Right lobe of liver (tissue), 6 donors: ENCODE measurements at places on chromosomes 7 and 10. TPM values are rescaled to one million over a fixed set of nuclear protein-coding genes. Genes with fewer than 3 reads are reported as not detected.

DNA sequence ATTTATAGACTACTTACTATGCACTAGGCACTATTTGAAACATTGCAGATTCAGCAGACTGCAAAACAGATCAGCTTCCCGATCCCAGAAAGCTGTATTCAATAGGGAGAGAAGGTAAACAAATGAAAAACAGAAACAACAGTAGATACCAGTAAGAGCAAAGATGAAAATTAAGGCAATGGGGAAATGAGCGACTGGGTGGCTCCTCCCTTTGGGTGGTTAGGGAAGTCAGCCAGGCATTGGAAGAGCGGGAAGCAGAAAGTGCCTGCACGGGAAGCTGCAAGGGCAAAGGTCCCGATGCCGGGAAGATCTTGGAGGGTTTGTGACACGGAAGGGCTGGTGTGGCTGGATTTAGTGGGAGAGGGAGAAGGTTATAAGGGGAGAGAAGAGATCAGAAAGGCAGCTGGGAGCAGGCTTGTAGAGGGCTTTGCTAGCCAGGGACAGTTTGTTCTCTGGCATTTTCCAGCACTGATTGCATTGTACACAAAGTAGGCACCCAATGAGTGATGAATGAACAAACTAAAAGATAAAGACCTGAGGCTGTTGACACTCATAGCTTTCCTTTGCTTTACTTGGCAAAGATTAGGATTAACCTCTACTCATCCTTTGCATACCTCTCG lies 67.8 kb downstream of the NAMPT start:
- peak; percentile 90 for DNase-seq
- peaks cover 24% of the 10 kb centered on the region for H3K4me1 ChIP-seq
- H3K36me3 ChIP-seq = no peaks in the 10 kb centered on the region
- H3K27me3 ChIP-seq = no peaks in the 10 kb centered on the region

Gene THNSL1
- 13.6 TPM for total RNA-seq

DNA sequence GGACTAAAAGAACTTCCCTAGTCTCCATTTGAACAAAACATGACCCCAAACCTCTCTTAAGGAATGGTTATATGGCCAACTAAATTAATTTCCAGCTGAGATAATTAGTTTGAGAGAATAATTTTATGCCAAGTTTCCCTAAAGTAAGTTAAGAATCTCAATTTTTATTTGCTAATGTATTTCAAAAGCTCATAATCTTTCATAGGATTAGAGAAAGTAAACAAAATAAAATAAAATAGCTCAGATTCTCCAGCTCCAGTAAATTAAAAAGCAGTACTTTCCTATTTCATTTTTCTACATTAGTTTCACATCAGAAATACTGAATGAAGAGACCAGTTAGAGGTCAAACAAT lies 44.4 kb downstream of the ENO4 start:
- no peaks in the 10 kb centered on the region for H3K36me3 ChIP-seq
- H3K4me3 ChIP-seq = no peak overlapping the region
- H3K27ac ChIP-seq = no peak overlapping the region
- peaks cover under 1% of the 10 kb centered on the region for H3K4me1 ChIP-seq
- no peaks in the 10 kb centered on the region for H3K27me3 ChIP-seq

GRCh38 chr7:151148319-151149259 lies 18.9 kb downstream of the GBX1 start:
- peak; percentile 32 for DNase-seq
- H3K27ac ChIP-seq = no peak overlapping the region
- H3K27me3 ChIP-seq = no peaks in the 10 kb centered on the region
- no peaks in the 10 kb centered on the region for H3K36me3 ChIP-seq
- H3K4me3 ChIP-seq = no peak overlapping the region
- H3K4me1 ChIP-seq = no peaks in the 10 kb centered on the region

- DNase-seq = no peak
- no peak overlapping the region for H3K4me3 ChIP-seq
- no peaks in the 10 kb centered on the region for H3K27me3 ChIP-seq
- H3K36me3 ChIP-seq = no peaks in the 10 kb centered on the region
- no peaks in the 10 kb centered on the region for H3K4me1 ChIP-seq
Observed at GRCh38 chr7:9621927-9622326, 1188.5 kb downstream of the NXPH1 start.

Gene WDR86
- 0.74 TPM for total RNA-seq

DNA sequence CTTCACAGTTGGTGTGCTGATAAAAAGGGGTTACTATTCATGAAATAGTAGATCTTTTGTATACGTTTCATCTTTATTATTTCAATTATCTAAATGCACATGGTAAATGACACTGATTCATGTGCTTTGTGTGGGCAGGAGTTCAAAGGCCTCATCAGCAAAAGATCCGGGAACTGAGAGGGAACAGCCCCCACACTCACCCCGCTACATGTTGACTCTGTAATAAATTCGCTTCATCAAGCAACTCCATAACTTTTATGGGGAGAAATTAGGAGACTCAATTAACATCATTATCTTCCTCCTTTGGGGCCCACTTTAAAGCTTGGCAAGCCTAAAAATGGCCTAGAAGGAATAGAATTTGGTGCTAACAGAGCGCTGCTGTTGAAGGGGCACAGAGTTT lies 250.7 kb upstream of the BMPER start:
- H3K36me3 ChIP-seq = no peaks in the 10 kb centered on the region
- no peak overlapping the region for H3K4me3 ChIP-seq
- H3K4me1 ChIP-seq = no peaks in the 10 kb centered on the region
- DNase-seq = no peak
- no peaks in the 10 kb centered on the region for H3K27me3 ChIP-seq
- H3K27ac ChIP-seq = no peak overlapping the region

GRCh38 chr7:113158756-113159155 lies 40.4 kb upstream of the SMIM30 start:
- no peak overlapping the region for H3K27ac ChIP-seq
- H3K4me3 ChIP-seq = no peak overlapping the region
- H3K36me3 ChIP-seq = no peaks in the 10 kb centered on the region
- no peaks in the 10 kb centered on the region for H3K4me1 ChIP-seq

DNA sequence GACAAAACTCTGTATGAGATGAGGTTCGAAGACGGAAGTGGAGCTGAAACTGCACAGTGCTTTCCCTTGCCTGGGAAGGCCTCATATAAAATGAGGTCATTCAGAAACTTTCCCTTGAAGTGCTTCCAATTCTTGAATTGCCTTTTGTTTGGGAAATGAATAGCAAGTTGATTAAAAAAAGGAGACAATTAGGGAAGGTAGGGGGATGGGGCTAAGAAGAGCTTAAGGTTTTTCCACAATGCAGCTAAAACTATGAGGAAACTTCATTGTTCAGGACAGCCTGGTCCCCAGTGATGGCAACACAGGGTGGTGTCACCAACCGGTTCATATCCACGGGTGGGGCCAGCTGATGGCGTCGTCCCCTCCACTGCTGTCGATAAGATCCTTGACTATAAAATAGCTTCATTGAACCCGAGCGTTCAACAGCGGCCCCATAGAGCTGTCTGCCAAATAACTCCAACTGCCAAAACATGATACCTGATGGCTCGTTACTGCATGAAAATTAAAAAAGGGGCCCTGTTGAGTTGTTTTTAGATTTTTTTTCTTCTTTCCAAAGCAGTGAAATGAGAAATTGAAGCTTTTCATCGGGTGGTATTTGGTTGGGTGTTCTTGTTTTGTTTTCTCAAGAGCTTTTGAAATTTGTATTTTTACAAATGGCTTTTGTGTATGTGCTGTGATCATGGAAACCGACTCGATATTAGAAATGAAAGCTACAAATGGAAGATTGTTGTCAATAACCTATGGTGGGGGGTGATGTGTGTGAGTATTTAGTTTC lies 2.8 kb upstream of the CELF2 start:
- no peak overlapping the region for H3K27ac ChIP-seq
- no peaks in the 10 kb centered on the region for H3K36me3 ChIP-seq
- H3K27me3 ChIP-seq = no peaks in the 10 kb centered on the region
- DNase-seq = no peak

Gene PON3
- 170 TPM for total RNA-seq

- no peak overlapping the region for H3K4me3 ChIP-seq
- no peak overlapping the region for H3K27ac ChIP-seq
- no peaks in the 10 kb centered on the region for H3K27me3 ChIP-seq
- DNase-seq = no peak
- H3K36me3 ChIP-seq = no peaks in the 10 kb centered on the region
Observed at GRCh38 chr7:78191475-78192079, 393.0 kb downstream of the PHTF2 start.

DNA sequence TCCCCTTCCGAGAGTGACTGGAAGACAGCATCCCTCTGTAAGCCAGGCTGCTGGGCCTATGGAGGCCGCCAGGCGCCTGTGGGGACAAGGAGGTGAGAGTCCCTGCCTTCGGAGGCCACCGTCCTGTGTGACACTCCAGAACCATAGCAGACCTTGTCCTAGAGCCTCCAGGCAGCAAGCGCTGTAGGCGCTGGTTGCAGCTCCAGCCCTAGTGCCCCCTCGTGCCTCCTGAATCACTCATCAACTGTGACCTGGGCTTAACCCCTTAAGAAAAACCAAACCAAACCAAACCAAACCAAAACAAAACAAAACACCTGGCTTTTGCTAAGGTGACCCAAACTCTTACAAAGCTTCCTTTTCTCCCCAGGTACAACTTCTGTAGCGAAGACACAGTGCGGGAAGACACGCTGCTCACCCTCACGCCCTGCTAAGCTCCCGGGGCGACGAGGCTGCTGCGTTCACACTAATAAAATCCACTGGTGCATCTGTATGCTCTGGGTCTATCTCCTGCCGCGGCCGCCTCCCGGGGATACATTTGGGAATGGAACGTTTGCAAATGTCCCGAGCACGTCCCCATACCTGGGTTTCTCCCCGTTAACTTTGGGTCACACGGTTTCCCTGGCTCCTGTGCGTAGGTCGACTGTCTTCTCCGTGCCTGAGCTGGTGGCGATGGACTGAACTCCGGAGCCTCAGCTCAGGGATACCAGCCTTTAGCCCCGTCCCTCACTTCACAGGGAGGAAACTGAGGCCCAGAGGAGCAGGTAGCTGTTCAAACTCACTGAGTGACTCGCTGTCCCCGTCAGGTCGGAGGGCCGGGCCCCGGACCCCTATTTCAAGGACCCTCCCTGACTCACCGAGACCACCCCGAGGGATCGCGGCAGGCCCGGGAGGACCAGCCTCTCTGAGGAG lies 11.8 kb upstream of the PNLIPRP2 start:
- H3K27ac ChIP-seq = no peak overlapping the region
- no peaks in the 10 kb centered on the region for H3K4me1 ChIP-seq
- no peaks in the 10 kb centered on the region for H3K36me3 ChIP-seq
- DNase-seq = no peak
- no peak overlapping the region for H3K4me3 ChIP-seq
